ENCODE measurements at places on chromosomes 13 and 19.

DNA sequence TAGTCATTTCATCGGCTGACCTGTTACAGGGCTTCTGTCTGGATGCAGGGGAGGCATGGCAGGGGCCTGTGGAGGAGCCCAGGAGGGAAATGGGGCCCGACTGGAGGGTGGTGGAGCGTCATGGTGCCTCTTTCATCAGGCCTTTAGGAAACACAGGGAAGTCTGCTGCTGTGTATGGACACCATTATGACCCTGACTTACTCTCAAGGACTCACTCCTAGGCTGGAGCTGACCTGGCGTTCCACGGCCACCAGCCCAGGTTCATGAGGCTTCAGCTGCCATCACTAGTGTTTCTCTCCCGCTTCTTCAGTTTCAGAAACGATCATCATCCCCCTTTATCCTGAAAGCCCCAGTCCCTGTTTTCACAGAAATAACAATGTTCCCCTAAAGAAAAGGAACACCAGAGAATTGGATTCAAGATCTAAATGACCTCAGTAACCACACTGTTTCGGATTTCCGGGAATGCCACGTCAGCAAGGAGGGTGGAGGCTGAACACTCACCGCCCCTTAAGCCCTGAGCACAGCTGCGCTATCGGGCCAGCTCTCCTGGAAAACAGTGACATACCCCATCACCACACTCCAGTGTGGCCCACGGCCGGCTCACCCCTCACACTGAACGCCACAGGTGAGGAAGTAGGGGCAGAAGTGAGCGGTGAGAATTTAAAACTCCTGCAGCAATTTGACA lies 67.6 kb downstream of the SOX1 start:
- no peak for DNase-seq

DNA sequence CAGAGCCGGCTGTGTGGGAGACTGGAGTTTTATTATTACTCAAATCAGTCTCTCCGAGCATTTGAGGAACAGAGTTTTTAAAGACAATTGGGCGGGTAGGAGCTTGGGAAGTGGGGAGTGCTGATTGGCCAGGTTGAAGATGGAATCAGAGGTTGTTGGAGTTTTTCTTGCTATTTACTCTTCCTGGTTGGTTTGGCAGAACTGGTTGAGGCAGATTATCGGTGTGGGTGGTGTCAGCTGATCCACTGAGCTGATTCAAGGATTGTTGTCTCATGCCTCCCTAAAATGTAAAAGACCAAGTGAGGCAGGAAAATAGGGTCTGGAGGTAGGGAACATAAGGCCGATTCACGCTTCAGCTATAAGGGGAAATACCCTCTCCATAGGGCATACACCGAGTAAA lies 1.3 kb upstream of the TDRD12 start:
- no peak for DNase-seq

DNA sequence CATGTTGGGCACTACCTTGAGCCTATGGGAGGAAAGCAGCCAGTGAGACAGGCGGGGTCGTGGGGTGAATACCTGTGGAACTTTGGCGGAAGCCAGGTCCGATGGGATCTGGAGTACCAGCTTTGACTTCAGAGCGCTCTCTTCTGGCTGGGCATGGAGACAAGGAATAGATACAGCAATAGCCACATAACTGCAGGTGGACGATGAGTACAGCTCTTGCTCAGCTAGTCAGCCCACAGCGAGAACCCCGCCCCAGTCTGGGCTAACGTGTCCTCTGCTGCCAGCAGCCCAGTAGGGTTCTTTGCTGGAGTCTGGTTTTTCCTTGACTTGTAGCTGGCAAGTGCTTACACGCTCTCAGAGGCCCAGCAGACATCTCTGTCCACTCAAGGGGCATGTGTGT lies 83.4 kb downstream of the SIPA1L3 start:
- DNase-seq = no peak

DNA sequence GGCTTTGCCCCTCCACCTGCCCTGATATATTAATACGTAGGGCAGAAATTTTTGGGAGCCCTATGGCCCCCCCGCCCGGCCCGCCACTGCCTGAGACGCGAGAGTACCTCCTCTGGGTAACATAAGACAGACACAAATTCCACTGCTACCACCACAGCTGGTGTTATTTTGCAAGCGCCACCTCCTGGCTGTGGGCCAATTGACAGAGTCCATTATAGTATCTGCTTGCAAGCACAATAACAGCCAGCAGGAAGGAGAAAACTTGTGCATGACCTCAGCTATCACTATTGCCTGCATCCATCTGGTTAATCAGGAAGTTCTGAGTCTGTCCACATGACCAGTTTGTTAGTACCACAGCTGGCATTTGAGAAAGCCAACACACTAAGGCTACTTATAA lies 25.3 kb upstream of the OR10H2 start:
- no peak for DNase-seq

GRCh38 chr19:52336117-52336790 lies at the start of gene ZNF610:
TSS of gene ZNF610 (plus strand) at chr19:52336243. CDS start at chr19:52349173, 12,930 bp downstream.
- DNase-seq = peak; percentile 16

DNA sequence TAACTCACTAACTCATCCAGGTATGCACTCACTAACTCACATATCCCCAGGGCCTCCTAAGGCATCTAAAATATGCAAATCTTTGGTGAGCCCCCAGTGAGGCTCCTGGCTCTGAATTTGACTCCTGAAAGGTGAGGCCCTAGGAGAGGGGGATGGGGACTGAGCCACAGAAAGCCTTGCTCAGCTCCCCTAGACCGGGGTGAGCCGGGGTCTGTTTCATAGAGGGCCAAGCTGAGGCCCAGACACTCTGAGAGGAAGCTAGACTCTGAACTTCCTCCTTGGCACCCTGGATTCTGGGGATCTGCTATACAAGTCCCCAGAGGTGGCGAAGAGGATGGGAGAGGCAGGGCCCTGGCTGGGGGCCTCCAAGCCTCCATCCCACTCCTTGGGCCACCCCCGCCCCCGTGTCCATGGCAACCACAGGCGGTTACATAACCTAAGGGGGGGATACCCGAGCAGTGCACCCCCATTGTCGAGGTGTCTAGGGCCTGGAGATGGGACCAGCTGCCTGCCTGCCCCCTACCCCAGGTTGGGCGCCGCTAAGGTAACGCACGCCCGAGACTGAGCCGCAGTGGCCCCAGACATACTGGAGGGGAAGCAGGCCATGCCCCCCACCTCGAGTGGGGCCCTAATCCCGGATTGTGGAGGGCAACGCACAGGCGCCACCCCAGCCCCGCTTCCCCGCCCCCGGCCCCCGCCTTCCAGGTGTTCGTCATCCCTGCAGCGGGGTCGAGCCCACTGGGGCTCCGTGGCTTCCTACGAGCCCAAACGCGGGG lies 646 bp downstream of the ABHD8 start:
- DNase-seq = no peak

GRCh38 chr13:79194727-79195126 lies 211.3 kb downstream of the RBM26 start:
- DNase-seq = no peak

DNA sequence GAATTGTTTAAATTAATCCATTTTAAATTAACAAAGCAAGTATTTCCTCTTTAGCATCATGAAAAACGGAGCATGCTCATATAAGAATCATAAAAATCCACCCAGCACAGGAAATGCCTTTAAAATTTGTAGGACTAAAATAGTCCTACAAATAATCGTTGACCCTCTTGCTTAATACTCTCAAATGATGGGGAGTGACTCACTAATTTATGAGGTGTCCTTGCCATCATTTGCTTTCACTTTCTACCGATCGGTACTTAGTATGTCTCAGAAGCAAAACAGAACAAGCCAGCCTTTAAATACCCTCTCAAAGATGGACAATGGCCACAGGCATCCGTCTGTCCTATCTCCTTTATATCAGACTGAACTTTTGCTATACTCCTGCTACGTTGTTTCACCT lies 97.2 kb downstream of the SUCLA2 start:
- DNase-seq = no peak

DNA sequence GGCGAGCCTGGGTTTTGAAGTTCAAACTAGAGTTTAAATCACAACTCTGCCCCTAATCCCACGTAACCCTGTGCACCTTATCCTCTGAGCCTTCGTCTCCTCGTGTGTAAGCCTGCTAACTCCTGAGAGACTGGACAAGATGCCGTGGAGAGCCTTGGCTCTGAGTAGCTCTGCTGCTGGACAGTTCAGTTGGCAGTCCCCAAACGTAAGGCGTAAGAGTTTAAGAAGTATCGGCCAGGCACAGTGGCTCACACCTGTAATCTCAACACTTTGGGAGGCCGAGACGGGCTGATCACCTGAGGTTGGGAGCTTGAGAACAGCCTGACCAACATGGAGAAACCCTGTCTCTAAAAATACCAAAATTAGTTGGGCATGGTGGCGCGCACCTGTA lies 4.7 kb upstream of the CD79A start:
- no peak for DNase-seq

GRCh38 chr19:56107626-56108351 lies 13.3 kb downstream of the ZNF787 start:
- DNase-seq = no peak

DNA sequence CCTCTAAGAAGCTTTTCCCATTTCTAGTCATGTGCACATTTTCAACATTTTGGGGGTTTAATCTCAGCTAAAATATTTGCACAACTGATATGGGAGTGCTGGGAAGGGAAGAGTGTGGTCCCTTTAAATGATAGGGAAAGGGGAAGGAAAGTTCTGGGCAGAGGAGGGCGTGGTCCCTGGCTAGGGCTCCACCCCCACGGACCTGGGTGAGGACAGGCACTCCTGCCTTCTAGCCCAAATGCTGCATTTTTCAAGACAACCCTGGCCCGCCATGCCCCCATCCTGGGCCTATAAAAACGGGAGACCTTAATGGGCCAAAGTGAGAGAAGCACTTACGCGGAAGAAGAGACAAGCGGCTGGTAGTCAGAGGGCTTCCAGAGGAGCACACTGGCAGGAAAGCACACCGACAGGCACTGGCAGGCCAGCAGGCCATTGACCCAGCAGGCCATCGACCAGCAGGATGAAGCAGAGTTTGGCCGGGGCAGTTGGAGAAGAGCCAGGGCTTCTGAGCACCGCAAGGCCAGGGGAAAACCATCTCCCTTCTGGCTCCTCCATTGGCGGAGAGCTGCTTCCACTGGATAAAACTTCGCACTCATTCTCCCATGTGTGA lies 266.7 kb downstream of the SPRY2 start:
- no peak for DNase-seq

DNA sequence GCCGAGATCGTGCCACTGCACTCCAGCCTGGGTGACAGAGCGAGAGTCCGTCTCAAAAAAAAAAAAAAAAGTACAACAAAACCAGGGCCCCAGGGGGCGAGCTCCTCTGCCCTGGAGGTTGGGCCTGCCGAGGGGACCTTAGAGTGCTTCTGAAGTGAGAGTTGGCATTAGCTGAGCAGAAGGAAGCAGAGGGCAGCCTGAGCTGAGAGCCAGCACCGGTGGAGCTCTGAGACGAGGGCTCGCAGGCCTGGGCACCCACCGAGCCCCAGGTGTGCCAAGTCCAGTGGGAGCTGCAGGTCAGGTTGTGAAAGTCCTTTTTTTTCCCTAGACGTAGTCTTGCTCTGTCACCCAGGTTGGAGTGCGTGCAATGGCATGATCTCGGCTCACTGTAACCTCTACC lies 46.0 kb downstream of the KDM4B start:
- DNase-seq = no peak

DNA sequence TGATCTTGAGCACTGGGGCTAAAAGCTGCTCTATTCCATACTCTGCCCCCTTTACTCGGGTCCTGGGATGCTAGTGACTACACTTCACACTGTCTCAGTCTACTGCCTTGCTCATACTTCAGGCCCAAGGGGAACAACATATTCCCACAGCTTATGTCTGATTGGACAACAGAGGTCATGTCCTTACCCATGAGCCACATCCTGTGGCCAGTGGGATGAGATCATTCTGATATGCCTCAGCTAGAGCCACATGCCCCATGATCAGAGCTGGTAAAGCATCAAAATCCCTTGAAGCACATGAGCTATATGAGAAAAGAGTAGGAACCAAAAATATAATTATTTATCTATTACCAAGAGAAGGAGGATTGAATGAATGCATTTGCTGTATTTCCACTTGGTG lies 290.1 kb upstream of the TSHZ3 start:
- no peak for DNase-seq
